Cerebellum (tissue), 4 donors: ENCODE measurements at places on chromosomes 3 and 15. TPM values are rescaled to one million over a fixed set of nuclear protein-coding genes. Genes with fewer than 3 reads are reported as not detected.

Gene SATB1
- total RNA-seq = 77.8 TPM

Gene NEK10
- total RNA-seq = 31.5 TPM

Gene ASB14
- total RNA-seq = 0.27 TPM

Gene BCL2A1
- 0.82 TPM for total RNA-seq

Gene ZNF501
- 20.3 TPM for total RNA-seq

Gene PDIA5
- 8.9 TPM for total RNA-seq

- no peak for DNase-seq
These were observed 231.2 kb downstream of the SLC9A9 start for GRCh38 chr3:143617050-143617449.

DNA sequence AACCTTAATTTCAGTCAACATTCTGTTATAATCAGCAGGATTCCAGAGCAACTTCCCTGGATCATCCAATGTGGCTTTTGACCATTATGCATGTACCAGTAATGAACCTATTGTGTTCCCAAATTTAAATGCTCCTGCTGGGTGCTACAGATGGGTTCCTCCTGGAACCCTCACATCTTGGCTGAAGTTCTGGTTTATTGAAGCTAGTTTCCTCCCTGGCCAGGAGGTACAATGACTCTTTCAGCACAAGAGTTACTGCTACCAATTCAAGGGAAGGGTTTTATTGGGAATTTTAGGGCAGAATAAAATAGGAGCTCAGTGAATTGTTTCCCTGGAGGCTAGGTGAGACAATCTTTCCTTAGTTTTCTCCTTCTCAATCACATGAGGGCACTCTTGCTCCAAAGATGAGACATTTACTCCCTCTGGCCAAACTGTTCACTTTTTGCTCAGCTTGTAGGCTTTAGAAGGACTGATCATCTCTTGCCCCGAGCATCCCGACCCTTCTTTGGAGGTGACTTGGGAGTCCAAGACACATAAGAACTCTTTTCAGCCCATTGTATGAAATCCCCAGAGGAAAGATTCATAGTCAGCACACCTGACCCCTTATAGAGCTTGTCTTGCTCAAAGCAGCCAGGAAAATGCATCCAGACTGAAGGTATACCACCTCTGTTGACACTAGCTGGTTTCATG lies 8.8 kb upstream of the NPHP3 start:
- DNase-seq = peak; percentile 33

DNA sequence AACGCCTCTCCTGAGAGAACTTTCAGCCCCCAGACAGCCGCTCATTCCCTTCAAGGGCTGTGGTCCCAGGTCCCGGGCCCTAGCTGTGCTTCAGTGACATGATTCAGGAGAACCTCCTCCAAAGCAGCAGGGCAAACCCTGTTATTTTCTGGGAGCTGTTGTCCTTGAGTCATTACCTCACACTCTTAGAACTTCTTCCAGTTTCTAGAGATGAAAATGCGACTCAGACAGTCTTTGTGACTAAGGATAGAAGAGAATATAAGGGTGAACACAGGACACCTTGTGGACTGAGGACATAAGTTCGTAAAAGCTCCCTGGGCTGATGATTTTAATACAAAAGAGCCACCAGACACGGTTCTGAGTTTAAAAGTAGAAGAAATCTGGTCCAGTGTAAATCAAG lies 203.8 kb downstream of the RORA start:
- DNase-seq = no peak

DNA sequence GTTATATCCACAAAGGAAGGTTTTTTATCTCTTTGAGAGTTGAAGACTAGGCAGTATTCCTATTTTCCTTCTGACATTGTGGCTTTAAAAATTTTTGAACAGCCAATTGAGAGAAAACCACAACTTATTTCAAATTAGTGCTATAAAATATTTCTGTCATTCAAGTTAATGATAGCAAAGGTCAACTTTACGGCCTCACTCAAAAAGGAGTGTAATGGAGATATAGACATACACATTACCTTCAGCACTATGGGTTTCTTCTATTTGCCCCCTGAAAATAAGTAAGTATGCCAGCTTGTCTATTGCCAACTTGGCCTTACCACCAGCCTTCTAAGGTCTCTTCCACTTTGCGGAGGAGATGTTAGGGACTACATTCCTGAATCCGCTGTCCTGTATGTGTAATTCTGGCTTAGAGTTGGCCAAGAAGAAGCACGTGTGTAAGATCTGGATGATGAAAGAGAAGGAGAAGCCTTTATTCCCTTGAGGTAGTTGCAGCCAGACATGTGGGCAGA lies 44.1 kb upstream of the KBTBD8 start:
- DNase-seq = no peak

GRCh38 chr3:162354356-162354755 lies 857.7 kb downstream of the OTOL1 start:
- DNase-seq = no peak

DNA sequence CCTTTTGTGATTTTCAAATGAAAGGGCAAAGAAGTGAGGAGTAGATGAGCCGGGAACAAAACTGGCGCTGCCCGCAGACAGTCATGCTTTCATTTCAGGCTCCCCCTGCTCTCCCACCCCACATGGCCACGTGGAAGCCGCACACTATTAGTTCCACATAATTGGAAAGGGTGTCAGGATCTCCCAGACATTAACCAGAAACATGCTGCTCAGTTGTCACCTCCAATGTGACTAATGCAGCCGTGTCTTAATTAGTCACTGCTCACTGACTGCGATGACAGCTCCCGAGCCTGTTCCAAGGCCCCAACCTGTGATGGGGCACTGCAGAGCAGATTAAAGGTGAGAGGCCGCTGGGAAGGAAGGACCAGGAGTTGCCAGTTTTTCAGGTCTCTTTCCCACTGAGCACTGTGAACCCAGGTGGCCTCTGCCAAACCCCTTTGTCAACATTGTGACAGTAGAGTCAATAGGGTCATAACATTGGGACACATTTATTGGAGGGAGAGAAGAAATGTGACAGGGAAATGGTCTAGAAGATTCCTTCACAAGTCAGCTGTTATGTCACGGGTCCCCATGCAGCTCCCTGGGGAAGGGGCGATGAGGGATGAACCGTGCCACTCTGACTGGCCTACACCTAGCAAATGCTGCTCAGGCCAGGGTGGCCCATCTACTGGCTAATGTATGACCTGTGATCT lies 38.6 kb upstream of the SFMBT1 start:
- DNase-seq = peak; percentile 56

DNA sequence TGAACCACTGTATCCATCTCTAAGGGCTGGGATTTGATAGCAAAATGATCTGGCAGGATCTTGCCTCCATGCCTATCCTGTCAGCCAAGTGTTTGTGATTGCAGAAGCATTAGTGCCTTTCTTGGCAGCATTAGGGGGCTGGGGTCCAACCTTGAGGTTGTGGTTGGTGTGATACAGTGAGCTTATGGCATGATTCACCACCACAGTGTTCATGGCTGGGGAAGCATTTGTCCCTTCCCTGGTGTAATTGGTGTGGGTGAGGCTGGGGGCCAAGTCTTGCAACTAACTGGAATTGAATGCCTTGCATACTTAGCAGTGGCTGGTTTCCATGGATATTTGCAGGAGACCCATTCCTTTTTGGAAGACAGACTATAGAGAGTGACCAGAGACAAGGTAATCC lies 271.0 kb upstream of the TBL1XR1 start:
- no peak for DNase-seq

- DNase-seq = no peak
These were observed 22.4 kb downstream of the PLA2G4F start for GRCh38 chr15:42133886-42134502.

- no peak for DNase-seq
These were observed 134.9 kb downstream of the EPHB1 start for GRCh38 chr3:134929976-134930375.

DNA sequence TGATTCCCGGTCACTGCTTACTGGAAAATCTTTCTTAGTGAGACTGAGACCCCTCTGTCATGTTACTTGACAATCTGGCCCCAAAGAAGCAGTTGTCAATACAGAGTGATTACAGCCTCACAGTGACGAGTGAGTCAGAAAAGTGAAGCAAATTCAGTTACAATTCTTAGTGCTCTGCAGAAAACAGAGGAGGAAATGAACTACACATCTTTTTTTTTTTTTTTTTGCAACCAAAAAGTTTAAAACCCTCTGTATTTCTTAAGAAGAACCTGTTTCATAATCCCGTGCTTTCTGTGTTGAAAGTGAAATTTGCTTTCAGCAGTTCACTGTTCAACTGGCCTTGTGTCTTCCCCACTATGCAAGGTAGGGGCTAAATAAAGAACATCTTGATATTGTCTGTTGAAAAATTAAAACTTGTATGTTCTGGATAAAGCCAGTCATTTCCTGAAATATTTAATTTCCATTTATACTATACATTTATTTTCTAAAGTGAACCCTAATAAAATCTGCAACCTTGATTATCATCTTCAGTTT lies 1.9 kb downstream of the AQP9 start:
- DNase-seq = no peak

GRCh38 chr3:124714223-124714853 lies 15.9 kb upstream of the UMPS start:
- no peak for DNase-seq

DNA sequence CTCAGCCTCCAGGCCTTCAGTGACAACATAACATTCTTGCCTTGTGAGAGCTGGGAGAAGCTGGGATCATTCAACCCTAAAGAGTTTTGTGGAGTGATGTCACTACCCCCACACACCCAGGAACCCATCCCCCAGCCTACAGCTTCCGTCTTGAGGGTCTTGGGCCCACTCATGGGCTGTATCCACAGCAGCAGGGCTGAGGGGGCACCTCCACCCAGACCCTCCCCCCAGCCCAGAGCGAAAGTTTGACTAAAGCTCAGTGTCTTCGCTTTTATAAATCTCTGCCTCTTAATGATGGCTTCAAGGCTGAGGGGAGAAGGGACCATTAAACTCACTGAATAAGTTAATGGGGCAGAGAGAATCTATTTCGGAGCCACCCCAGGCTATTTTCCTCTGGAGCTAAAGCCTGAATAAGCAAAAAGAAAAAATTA lies 23.8 kb downstream of the NTRK3 start:
- DNase-seq = no peak

- DNase-seq = no peak
These were observed 45.9 kb downstream of the CSNK1G1 start for GRCh38 chr15:64310036-64310435.

GRCh38 chr3:146375219-146375618 lies 94.1 kb downstream of the PLSCR2 start:
- no peak for DNase-seq

GRCh38 chr3:111998636-111999483 lies at the start of gene TAGLN3:
TAGLN3 (plus strand) TSS chr3:111998922; CDS start chr3:111999423, 501 bp downstream.
- peak; percentile 80 for DNase-seq

DNA sequence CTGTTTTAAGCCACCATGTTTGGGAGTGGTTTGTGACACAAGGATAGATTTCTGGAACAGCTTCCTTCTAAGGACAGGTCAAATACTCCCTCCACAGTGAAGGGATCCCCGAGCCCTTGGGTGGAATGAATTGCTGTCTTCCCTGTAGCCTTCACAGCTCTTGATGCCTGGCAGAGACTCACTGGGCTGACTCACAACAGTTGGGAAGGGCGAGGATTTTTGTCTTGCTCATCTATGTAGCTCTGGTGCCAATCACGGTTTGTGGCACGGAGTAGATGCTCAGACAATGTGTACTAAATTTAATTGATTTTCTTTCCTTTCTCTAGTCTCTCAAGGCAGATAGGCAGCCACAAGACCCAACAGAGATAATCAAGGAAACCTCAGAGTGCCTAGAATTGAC lies 27.0 kb downstream of the CRYGS start:
- no peak for DNase-seq

DNA sequence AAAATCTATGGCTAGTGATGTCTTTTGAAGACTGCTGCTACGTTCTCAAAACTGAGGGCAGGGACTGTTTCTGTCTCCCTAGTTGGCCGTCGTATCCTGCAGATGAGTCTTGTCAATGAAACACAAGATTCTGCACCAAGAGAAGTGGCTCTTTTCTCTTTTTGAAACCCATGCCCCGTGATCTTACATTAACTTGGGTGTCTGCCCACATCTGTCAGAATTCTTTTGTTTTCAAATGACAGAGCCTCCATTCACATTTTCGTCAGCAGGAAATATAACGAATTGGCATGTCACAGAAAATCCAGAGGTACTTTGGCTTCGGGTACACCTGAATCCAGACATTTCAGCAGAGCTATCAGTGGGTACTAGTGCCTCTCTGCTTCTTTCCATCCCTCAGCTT lies 331.3 kb upstream of the PROK2 start:
- DNase-seq = no peak

DNA sequence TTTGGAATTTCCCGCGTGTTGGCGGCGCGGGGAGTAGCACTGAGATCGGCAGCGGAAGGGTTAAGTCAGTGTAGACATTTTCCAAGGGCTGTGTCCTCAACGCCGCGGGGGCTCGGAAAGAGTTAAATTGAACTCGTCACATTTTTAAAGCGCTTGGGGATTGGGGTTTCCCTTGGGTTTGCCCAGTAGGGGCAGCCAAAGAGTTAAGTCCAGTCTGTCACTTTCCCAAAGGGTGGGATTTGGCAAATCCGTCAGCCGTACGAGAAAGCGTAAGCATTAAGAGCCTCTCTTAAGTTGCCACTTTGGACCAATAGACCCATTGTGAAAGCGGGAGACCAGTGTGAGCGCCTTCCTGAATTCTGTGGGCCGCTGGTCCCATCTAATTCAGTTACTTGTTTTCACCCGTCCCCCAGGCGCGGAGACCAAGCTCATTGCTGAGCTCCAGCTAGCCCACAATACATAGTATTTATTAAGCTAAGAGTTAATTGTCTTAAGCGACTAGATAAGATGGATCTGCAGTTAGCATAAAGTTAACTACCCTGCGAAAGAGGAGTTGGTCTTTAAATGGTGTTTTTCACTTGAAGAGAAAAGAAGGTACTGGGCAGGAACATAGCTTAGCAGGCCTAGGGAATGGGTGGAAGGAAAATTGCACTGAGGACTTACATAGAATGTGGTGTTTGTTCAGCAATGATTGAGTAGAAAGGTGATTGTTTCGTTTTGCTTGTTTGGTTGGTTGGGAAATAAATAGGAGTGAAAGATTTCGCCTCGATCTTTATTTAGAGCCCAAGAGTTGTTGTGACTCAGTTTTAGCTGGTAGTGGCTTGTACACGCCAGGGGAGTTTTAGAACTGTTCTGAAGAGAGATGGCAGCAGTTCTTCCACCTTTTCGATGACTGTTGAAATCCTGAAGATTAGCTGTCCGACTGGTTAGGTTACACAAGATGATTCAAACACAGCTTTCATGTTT lies 932 bp downstream of the ARL8B start:
- peak; percentile 35 for DNase-seq

DNA sequence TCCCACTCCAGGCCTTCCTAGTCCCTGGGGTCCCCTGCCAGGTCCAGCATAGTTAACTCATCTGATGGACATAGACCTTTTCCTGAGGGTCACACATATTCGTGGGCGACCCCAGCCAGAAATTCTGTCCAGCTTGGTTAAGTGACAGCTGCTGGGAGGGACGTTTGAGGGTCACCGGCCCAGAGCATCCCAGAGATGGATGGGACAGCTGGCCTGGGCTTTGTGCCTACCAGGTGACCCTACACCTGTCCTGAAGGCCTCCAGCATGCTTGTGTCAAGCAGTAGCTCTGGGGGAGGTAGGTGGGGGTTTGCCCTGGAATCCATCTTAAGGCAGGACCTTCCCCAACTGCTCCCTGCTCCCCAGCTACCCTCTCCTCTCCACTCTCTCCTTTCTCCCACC lies 9.1 kb upstream of the DAG1 start:
- DNase-seq = no peak

GRCh38 chr3:9861201-9861600 lies 17.4 kb upstream of the RPUSD3 start:
- DNase-seq = no peak
